Astrocyte (in vitro differentiated cells and primary cell): ENCODE measurements at places on chromosomes 1 and 21.
A peak's percentile ranks its signal among the peaks of the same experiment; 100 is the strongest.

DNA sequence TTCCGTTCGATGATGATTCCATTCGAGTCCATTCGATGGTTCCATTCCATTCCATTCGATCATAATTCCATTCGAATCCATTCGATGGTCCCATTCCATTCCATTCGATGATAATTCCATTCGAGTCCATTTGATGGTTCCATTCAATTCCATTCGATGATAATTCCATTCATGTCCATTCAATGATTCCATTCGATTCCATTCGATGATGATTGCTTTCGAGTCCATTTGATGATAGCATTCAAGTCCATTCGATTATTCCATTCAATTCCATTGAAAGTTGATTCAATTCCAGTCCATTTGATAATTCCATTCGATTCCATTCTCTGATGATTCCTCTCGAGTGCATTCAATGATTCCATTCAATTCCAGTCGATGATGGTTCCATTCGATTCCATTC is 3895.3 kb downstream of the SRGAP2C start:
- no peak for DNase-seq

- no peak for DNase-seq
Measured at GRCh38 chr1:41317361-41317760, 43.9 kb upstream of the FOXO6 start.

GRCh38 chr1:65681096-65681495 is 111.6 kb upstream of the PDE4B start:
- peak; percentile 55 for DNase-seq

- DNase-seq = peak; percentile 8
Measured at GRCh38 chr21:31283025-31283424, 61.0 kb downstream of the TIAM1 start.

DNA sequence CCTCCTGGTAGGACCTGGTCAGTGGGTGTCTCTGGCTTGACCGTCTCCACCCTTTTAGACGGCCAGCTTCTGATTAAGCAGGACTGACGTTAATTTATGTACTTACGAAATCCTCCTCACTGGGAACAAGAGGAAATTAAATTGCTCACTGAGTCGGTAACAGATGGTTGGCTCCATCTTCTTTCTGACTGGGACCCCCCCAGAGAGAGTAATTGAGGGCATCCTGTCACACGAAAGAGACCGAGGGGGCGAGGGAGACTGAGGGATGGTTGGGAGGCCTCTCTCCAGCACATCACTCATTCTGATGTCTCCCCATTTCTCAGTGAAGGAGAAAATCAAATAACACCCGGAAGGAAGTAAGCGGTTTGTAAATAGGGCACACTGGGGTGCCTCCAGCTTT is 104.8 kb downstream of the OMA1 start:
- no peak for DNase-seq

GRCh38 chr1:116453906-116454305 is 80.9 kb downstream of the ATP1A1 start:
- DNase-seq = no peak

DNA sequence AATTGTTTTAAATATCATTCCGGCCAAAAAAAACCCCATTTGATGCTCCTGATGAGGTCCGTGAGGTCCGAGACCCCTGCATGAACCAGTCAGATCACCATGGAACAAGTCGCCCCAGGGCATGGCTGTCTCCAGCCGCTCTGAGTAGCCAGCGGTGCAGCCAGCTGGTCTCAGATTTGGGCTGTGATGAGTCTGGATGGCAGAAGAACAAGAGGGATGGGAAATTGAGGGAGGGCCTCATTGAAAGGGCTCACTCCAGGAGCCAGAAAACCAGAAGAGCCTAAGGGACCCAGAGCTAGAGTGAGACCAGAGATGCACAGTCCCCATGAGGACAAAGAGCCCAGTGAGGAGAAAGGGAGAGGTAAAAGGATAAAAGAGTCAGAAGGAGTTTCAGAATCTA is 174.0 kb downstream of the TOMM20 start:
- DNase-seq = no peak

DNA sequence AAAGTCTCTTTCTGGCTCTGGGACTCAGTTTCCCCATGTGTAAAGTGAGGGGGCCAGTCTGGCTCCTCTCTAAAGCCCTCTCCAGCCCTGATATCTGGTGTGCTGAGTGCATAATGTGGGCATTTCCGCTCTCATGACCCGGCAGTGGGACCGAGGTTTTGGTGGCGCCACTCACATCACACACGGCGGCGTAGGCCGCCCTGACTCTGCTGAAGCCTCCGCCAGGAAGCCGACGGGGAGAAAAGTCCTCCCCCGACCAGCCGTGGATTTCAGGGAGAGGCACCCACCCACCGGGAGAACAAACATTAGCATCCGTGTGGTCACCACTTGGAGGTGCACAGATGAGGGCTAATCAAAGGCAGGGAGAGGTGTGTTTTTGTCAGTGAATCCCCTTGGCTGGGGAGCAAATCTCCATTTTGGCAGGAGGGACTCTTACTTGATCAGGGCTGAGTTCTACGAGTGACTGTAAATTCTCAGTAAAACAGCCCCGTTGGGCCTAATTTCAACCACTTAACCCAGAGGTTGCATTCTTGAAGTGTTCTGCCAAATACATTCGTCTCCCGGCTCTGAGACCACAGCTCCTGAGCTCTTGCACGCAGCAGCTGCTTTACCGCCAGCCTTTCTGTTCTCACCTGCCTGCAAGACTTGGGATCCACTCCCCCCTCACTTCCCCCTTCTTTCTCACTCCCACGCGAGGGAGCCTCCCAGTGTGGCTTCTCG is 118.2 kb downstream of the FOXD2 start:
- peak; percentile 57 for DNase-seq

- no peak for DNase-seq
Measured at GRCh38 chr1:227897704-227898438, 49.9 kb downstream of the WNT9A start.

DNA sequence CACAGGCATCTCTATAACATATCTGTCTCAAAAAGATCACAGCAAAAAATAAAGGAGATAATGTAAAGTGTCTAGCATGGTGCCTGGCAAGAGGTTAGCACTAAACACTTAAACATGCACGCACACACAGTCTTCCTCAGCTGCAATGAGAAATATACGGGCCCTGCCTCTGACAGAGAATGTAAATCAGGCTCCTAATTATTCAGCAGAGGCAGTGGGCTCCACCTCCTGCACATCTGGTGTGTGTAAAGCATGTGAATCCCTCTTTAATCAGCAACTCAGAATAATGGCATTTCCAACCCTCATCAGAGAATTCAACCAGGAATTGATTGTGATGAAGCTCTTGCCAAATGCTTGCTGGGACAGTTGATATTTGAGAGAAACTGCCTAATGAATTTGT is 85.6 kb upstream of the KCNA3 start:
- DNase-seq = no peak

- peak; percentile 10 for DNase-seq
Measured at GRCh38 chr1:5745800-5746610, 246.2 kb downstream of the NPHP4 start.

- no peak for DNase-seq
Measured at GRCh38 chr1:222234351-222234750, 313.6 kb downstream of the HHIPL2 start.

DNA sequence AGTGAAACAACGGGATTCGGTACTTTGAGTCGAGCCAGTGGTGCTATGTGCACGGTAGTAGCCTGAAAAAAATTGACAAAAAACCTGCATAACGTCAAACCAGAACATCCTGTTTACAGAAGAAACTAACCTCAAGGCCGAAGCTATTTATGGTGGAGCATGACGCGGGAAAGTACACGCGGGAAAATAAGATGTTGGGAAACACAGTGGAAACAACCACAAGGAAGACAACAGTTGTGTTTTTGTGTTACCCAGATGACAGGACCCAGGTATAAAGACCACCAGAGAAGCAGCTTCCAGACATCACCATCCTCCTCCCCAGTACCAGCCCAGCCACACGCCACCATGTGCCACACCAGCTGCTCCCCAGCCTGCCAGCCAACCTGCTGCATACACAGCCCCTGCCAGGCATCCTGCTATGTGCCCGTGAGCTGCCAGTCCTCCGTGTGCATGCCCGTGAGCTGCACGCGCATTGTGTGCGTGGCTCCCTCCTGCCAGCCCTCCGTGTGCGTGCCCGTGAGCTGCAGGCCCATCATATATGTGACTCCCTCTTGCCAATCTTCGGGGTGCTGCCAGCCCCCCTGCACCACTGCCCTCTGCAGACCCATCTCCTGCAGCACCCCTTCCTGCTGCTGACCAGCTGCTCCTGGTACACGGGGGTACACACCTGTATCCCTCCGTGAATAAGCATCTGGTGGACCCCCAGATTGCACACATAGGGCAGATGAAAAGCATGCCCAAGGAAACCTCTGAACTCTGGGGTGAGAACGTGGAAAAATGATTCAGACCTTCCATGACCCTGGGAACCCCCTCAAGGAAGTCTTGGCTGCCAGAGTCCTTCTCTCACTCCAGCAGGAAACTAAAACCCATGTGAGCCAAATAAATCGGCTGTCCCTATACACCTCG is at the start of gene KRTAP12-3:
Gene KRTAP12-3 (plus strand): TSS at position 298 of the 906 bp plus-strand sequence. CDS start 48 bp downstream, at position 346.
- DNase-seq = no peak
